Parietal lobe (tissue), 2 donors: ENCODE measurements at places on chromosomes 5 and 9. TPM values are rescaled to one million over a fixed set of nuclear protein-coding genes. Genes with fewer than 3 reads are reported as not detected.

The TOR4A gene
- total RNA-seq = 0.31 TPM

The KLHL9 gene
- 73.6 TPM for total RNA-seq

The SGCD gene
- 7.8 TPM for total RNA-seq

The PPP1R2B gene
- total RNA-seq = not detected

The INSL6 gene
- total RNA-seq = not detected

The C9 gene
- not detected for total RNA-seq

The CSF2 gene
- not detected for total RNA-seq

The SPATA6L gene
- total RNA-seq = 13.8 TPM

The SCAI gene
- total RNA-seq = 91.1 TPM

The BTNL8 gene
- not detected for total RNA-seq

The OCLN gene
- total RNA-seq = 5.0 TPM

The TAL2 gene
- 6.3 TPM for total RNA-seq

The FGF10 gene
- 1.3 TPM for total RNA-seq

The SPARC gene
- total RNA-seq = 75.1 TPM

The LRRTM2 gene
- total RNA-seq = 90.5 TPM

The IQGAP2 gene
- total RNA-seq = 25.0 TPM

The FRMD3 gene
- 38.2 TPM for total RNA-seq

The CCDC180 gene
- total RNA-seq = 34.1 TPM

The CDK9 gene
- total RNA-seq = 66.7 TPM

The GABRA1 gene
- 17.2 TPM for total RNA-seq
